Activated naive CD4-positive, alpha-beta T cell (primary cell): ENCODE measurements at places on chromosomes 12 and 14.
A peak's percentile ranks its signal among the peaks of the same experiment; 100 is the strongest.

DNA sequence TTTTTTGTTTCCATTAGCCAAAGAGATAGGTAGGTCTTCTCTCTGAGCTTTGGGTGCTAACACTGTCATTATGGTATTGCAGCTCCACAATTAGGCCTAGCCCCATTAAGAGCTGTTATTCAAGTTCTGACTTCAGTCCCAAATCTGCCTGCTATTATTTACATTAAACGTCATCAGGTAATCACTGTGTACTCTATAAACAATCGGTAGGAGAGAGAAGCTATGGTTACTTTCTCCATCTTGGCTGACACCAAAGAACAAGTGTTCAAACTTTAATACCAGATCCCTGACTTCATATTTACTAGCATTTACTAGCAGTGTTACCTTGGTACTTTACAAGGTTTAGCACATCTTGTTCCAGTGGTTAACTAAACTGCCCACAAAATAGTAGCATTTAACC is 305.1 kb upstream of the GARIN2 start:
- DNase-seq = no peak

DNA sequence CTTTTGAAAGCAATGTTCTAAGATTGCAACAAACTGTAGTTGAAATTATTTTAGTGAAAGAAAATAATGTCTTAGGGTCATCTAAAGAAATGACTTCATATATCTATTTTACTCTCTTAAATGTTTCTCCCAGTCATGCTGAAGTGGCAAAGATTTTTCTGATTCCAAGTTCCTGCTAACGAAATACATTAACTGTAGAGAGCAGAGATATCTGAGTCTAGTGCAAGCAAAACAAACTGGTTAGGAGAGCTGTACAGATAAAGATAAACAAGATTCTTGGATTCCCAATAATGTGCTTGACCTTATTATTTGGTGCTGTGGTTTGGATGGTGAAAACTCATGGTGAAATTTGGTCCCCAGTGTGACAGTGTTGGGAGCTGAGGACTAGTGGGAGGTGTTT is 199.9 kb upstream of the PWP1 start:
- DNase-seq = no peak

- no peak for DNase-seq
These were observed 53.8 kb upstream of the NTF3 start for GRCh38 chr12:5377997-5378592.

DNA sequence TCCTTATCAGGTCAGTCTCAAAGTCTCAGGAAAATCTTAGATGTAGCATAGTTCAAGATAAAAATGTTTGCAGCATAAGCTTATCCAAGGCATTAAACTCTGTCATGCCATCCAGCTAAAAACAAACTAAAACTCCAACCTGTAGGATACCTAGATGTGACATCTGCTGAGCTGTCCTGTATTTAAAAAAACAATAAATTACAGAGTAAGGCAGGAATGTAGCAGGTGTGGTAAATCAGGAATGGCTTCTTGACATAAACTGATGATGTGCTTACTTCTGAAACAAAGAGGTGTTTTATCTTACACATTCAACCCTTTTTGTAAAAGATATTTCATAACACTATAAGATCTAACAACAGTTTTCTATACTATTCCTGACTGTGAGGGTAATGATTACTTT is 30.6 kb upstream of the DLGAP5 start:
- DNase-seq = no peak

GRCh38 chr14:95299271-95299670 is 20.4 kb downstream of the CLMN start:
- DNase-seq = no peak

DNA sequence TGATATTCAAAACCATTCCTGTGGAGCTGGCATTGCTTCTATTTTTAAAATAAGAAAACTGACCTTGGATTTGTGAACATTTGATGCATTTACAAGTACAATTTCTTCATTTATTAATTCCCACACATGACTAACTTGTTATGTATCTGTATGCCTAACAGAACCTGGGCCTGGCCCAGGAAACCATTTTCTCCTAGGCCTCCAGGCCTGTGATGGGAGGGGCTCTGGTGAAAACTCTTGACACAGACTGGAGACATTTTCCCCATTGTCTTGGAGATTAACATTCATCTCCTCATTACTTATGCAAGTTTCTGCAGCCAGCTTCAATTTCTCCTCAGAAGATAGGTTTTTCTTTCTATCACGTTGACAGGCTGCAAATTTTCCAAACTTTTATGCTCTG is 42.0 kb downstream of the GLIPR1L2 start:
- no peak for DNase-seq

DNA sequence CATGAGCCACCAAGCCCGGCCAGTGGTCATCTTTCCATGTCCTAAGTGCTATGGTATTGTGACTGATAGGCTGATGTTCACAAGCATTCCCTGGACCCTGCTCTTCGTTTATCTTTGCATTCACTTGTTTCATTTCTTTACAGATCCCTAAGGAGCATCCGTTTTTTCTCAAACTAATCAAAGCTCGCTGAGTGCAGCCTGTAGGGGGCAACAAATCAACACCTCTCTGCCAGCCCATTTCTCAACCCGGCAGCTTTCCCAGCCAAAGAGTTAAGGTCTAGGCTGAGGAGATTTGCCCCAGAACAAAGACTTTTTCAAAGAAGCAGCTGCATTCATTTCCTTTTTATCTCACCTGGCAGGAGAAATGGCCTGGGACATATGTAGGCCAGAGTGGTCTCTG is 12.1 kb downstream of the SIRT4 start:
- DNase-seq = no peak

DNA sequence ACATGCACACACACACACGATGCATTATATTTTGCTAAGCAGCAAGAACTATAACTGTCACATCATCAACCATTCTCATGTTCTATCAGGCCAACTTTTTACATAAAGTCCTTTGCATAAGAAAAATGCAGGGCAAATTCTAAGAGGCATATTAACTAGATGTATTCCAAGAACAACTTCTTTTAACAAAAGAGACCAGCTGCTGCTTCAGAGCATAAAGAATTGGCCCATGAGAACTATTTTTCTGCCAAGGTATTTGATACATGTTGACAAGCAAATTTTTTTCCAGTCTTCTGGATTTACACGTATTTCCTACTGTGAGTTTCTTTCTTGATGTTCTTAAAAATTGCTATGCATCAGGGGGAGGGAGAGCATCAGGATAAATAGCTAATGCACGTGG is 27.2 kb downstream of the GLT8D2 start:
- DNase-seq = no peak

DNA sequence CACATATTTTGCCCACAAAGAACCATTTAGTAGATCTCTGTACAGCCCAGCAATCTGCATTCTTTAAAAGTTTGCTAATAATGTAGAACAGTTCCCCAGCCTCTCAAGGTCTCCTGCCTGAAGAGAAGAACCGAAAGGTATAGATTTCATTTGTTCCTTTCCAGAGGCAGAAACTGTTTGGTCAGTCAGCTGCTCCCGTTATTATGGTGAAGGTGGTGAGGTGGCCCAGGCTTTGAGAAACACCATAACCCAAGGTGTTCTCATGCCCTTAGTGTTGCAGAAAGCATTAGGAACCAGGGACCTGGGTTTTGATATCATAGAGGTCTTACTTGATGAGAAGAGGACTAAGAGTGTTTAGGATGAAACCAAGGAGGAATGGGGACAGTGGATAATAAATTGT is 65.3 kb downstream of the SUSD6 start:
- DNase-seq = no peak

DNA sequence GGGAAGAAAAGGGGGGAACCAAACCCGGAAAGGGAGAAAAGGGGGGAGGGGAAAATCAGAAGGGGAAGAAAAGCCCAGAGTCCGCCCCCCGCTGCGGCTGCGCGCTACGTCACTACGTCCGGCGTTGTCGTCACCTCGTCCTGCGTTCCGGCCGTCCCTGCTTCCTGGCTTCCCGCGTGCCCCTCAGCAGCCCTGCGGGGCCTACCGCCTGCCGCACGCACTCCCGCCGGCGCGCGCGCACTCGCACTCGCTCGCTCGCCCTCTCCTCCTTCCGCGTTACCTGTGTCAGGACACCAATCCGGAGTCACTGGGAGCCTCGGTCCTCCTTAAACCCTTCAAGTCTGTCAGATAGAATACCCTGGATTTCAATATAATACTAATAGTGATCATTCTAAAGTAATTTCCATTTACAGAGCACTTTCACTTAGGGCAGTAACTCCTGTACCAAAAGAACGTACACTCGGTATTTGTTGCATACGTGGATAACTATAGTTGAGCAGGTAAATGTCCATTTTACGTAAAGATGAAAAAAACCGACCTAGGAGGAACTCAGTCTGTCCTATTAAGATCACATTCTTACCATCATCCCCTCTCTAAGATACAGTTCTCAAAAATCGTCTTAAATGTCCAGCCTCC is at the start of gene R3HDM2:
Gene R3HDM2 (minus strand): TSS at position 113 of the 636 bp plus-strand sequence. CDS start 120,615 bp downstream, outside the sequence.
- DNase-seq = peak; percentile 85

DNA sequence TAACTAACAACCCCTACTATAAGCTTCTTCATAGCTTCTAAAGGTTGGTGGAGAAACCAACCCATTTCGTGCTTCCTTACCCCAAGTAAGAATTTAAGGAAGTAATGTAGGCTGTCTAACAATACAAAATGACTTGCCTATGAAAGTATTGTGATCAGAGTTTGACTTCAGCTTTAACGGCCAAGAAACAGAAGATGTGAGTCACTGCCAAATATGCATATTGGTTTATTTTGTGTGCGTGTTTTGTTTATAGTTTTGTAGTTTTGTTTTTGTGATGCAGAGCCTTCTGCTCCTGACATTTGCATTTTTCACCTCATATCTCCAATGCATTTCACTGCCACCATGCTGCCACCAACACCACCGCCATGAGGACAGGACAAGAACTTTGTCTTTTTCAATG is 146.0 kb downstream of the FBXL14 start:
- DNase-seq = no peak

DNA sequence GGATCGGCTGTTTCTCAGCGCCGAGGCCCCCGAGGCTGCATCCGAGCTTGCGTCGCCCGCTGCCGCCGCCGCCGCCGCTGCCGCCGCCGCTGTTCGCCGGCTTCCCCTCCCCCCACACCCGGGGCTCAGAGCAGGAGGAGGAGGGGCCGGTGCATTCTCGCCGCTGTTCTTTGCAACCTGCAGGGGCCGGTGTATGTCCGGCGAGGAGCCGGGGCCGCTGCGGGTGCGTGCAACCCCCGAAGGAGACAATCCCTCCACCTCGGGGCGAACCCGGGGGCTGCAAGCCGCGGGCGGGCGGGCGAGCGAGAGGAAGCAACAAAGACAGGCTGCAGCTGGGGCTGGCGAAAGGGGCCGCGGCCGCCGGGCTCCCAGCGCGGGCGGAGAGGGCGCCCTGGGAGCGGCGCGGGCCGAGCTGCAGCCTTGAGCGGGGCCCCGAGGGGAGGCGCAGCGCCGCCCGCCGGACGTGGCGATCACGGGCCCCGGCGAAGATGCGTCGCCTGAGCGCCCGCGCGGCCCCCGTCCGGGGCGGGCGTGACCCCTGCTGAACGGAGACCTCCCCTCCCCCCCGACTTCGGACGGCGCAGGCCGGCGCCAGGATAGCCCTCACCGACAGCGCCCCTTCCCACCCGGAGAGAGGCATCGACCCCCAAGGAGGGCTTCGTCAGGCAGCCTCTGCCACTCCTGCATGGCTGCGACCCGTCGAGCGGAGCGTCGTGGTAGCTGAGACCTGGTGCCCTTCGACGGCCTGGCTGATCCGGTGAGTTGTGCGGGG is 702 bp downstream of the FAM222A start:
- DNase-seq = peak; percentile 48

DNA sequence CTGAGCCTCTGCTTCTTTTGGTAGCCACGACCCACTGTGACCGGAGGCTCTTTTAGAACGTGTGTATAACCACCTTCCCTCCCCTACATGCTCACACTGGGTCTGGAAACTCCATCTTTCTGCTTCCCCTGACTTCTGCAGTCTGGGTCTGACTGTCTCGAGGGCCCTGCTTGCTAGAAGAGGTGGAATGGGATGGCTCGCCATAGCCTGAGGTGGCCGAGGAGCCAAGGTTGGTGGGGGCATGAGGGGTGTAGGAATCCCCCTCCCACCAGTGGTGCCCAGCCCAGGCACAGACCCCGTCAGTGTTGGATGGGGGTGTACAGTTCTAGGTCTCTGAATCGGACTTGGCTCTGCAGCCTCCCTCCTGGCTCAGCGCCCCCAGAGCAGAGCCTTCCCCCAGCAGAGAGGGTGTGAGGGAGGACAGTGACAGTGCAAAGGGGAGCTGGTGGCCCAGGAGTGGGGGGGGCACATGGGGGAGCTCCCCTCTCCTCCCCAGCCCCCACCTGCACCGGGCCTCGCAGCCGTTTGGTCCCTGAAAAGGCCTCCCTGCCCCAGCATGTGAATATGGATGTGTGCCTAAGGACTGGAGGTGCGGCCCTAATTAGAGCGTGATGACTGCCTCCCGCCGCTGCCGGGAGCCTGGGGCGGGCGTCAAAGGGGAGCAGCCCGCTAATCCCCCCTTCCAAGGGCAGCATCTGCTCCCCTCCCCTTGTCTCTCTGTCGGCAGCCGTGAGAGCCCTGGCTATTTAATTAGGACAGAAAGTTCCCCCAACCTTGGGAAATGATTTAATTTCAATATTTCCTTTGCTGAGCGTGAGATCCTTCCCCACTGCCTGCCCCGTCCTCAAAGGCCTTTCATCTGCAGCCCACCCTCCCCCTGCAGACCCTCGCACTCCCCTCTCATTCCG is 196.2 kb upstream of the C14orf180 start:
- no peak for DNase-seq

DNA sequence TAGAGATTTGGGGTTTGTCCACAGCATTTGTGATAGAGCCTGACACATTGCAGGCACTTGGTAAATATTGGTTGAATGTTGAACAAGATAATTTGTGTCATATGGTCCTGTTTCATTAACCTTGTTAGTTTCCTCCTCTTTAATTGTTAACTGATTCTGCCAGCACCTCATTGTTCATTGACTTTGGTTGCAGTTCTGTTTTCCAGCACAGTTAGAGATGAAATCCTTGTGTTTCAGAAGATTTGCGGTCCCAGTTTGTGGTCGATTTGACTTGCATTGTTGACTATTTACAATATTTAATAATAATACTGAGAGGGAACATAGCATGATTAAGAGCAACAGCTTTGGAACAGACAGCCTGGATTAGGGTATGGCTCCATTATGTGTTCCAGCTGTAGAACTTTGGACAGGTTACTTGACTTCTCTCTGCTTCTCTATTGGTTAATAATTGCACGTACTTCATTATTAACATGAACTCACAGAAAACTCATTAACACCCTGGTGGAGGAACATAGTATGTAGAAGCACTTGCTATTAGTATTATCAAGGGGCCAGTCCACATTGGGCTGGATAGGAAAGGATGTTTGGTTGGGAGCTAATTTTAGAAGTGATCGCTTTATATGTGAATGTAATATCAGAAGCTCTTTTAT is 8.7 kb downstream of the DRAM1 start:
- DNase-seq = no peak
